Right kidney (tissue), 9 donors: ENCODE measurements at places on chromosomes 16 and 17.

DNA sequence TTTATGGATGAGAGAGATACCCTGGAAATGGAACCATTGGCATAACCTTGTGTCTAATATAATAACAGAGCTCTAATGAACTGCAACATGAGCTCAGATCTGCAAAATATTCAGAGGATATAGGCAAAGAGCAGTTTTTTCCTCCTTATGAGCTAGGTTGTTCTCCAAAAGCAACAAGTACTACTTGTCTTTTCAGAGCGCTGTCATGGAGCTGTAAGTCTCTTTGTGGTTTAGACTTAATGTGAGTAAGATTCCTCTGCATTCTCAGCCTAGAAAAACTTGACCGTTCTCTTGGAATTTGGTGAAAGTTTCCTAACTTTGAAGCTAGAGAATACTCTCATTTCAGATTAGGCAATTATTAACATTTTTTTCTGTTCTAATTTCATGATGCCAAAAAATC lies 85.2 kb downstream of the FTO start:
- no peak for DNase-seq

DNA sequence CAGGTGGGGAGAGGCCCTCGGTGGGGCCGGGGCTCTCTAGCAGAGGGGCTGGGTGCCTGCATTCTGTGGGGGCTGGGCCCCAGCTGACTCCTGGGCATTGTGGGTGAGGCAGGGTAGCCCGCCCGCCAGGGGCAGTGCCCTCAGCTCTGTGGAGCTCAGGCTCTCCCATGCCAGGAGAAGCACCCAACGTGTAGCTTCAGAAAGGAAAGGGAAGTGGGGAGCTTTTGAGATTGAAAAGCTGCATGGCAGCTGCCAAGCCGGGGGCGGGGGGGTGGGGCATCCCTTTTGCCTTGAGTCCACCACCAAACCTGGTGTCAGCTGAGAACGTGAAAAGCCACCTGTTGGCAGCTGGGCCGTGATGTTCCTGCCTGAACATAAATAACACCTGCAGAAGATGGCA lies 192.1 kb upstream of the CIBAR2 start:
- DNase-seq = no peak

DNA sequence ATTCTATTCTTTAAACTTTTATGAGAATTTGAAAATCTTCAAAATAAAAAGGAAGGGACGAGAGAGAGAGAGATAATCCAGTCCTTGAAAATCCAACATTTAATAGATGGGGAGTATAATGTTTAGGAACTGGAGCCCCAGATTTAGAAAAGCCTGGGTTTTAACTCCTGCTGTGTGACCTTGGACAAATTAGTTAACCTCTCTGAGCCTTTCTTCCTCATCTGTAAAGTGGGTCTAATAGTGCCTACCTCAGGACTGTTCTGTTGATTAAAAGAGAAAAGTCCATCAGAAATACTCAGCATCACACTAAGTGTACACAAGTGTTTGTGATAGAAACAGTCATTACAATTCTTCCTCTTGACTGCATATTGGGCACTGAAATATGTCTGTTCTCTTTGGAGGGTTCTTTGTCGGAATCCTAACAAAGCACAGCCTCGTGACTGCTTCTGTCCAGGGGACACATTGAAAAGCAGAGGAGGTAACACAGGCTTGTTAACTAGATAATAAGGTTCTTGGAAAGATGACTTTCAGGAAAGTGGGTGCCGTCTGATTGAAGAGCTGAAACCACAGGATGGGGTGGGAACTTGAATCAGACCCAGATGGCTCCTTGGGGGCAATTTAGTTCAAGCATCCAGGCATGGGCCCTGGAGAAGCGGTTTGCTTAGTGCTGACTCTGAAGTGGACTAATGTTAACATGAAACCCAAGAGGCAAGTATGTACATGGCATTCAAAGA lies 128.2 kb downstream of the CLEC16A start:
- no peak for DNase-seq

DNA sequence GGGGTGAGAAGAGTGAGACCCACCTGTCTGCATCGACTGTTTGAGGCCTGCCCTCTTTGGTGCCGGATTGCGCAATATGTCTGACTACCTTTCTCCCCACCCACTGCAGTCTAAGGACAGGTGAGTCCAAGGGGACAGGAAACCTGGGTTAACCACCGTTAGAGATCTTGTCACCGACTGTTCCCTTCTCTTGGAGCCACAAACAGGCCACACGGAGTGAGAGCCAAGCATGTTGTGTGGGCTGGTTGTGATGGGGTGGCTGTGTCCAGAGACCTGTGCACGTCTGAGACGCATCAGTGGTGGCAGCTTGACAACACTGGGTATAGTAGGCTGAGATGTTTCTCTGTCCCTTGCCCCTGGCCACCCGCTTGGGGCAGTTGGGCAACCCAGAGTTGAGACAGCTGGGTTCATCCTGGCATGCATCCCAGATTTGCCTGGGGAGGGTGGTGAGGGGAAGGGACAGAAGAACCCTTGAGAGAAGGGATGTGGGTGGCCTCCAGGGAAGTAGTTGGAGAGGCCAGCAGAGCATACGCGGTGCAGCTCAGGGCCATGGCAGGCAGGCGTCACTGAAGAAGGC lies 21.4 kb downstream of the MPRIP start:
- DNase-seq = no peak

DNA sequence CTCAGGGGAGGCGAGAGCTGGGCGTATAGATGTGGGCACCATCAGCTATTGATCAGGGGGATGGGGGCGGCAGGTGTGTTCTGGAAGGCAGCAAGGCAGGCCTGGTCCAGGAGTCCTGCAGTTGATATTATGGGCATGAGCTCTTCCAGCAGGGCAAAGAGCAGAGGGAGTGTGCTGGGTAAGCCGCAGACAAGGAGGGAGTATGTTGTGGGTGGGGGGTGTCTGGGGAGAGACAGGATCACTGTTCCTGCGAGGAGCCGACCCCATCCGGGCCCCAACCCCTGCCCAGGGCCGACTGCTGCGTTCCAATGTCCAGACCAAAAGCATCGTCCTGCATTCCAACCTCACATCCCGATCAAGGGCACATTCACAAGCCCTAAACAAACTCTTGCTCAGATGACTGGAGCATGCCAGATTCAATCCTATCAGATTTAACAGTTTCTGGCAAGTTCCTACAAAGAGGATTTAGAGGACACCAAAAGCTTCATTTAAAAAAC lies 9.2 kb downstream of the MXRA7 start:
- no peak for DNase-seq

GRCh38 chr16:69494991-69495392 lies 70.6 kb downstream of the CYB5B start:
- no peak for DNase-seq

DNA sequence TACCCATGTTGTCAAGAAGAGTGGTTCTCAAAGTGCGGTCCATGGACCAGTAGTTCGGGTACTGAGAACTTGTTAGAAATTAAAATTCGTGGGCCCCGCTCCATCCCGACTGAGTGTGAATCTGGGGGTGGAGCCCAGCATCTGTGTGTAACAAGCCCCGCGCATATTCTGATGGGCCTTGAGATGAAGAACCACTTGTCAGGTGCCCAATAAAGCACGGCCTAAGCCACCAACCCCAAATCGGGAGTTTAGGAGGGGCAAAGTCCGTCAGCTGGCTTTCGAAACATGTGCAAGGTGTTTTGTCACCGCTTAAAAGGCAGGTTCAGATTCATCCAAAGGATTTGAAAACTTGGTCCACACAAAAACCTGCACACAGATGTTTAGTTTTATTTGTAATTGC lies 29.5 kb downstream of the PSMD12 start:
- no peak for DNase-seq

GRCh38 chr17:68352041-68352440 lies 60.7 kb downstream of the ARSG start:
- no peak for DNase-seq

DNA sequence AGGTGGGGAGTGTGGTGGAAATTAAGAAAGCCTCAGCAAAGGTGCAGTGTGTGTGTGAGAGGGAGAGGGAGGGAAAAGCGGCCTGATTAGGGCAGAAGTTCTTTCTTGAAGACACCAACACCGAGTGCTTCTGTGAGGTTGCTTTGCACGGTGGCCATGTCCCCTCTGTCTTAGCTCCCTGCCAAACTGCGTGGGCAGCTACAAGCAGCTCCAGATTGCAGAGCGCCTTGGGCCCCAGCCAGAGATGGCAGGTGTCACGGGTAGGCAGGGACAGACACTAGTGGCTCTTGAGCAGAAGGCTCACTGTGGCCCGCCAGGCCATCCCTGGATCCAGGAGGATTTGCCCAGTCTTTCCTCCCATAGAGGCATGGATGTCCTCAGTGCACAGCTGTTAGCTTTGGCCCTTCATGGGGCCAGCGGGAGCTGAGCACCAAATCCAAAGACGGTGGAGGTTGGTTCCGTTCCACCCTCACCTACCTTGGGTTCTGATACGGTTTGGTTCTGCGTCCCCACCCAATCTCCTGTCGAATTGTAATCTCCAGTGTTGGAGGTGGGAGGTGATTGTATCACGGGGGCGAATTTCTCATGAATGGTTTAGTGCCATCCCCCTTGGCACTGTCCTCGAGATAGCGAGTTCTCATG lies 21.4 kb downstream of the KIAA0513 start:
- no peak for DNase-seq

DNA sequence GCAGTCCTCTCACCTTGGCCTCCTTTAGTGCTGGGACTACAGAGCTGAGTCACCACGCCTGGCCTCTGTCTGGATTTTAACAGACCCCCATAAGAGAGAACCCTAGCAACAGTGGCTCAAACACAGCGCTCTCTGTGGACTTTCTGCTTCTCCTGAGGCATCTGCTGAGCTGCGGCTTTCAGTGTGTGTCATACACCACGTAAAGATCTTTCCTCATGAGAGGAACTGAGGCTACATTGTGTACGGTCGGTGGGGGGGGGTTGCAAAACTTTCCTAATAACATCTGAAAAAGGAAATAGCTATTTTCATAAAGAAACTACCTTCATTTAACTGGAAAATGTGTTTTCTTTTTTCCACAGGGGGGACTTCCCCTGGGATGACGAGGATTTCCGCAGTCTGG lies 32.9 kb downstream of the DEF8 start:
- DNase-seq = no peak

DNA sequence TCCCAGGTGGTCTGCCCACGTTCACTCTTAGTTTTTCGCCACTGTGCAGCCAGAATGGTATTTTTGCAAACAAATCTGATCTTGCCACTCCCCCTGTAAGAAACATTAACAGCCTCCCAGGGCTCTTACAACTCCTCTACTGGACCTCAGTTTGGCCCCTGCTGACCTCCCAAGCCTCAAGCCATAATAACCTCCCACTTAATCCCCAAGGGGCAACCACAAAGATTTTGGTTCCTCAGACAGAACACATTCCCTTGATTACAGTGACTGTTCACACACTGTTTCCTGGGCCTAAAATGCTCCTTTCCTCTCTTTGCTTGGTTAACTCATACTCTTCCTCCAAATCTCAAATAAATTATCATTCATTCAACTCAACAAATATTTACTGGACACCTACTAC lies 21.5 kb upstream of the CD300E start:
- no peak for DNase-seq

- DNase-seq = no peak
These were observed 26.0 kb downstream of the TMEM238L start for GRCh38 chr17:10777890-10778289.

- no peak for DNase-seq
These were observed 6.5 kb downstream of the SNRNP25 start for GRCh38 chr16:60166-60565.

DNA sequence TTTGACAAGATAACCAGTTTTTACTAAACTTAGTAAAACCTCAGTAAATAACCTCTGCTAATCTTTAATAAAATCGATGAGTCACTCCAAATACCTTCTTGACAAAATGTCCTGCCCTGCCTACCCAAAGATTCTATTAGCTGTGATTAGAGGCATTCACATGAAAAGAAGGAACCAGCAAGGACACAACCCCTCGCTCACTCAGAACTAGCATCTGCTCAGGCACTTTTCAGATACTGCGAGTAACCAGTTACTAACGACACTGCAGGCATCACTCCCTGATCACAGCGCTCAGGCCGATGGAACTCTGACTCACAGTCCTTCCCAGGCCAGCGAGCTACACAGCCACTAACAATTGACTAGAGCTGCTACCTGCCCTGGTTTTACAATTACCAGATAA lies 24.3 kb downstream of the PELP1 start:
- DNase-seq = no peak

DNA sequence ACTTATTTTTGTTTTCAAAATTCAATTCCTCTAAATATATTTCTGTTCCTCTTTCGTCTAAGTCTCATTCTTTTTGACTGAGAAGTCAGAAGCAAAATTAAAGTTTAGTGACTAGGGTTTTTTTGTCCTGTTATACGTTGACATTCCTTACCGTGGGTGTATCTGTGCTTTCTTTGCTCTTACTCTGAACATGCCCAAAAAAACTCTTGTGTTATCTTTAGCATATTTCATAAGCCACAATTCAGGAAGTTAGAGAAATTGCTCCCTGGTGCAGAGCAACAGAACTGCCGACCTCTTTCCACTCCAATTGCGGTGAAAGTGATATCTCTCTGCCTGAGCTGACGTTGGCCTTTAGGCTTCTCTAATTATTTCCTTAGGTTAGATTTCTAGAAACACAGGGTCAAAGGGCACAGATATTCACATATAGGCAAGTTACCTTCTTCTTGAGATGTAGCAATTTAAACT lies 65.7 kb downstream of the CENPV start:
- DNase-seq = no peak

DNA sequence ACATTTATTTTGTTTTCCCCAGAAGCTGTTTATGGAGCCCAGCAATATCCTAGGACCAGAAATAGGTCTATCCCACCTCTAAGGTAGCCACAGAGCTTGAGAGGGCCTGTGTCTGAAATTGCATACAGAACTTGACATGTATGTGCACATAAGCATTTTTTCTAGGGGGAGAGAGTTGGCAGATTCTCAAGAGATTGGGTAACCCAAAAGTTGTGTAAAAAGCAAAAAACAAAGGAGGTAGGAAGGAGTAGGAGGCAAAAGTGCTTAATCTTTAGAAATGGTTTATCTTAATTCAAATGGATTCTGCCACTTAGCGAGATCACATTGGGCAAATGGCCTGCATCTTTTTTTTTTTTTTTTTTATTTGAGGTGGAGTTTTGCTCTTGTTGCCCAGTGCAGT lies 3.5 kb downstream of the PLK1 start:
- no peak for DNase-seq

DNA sequence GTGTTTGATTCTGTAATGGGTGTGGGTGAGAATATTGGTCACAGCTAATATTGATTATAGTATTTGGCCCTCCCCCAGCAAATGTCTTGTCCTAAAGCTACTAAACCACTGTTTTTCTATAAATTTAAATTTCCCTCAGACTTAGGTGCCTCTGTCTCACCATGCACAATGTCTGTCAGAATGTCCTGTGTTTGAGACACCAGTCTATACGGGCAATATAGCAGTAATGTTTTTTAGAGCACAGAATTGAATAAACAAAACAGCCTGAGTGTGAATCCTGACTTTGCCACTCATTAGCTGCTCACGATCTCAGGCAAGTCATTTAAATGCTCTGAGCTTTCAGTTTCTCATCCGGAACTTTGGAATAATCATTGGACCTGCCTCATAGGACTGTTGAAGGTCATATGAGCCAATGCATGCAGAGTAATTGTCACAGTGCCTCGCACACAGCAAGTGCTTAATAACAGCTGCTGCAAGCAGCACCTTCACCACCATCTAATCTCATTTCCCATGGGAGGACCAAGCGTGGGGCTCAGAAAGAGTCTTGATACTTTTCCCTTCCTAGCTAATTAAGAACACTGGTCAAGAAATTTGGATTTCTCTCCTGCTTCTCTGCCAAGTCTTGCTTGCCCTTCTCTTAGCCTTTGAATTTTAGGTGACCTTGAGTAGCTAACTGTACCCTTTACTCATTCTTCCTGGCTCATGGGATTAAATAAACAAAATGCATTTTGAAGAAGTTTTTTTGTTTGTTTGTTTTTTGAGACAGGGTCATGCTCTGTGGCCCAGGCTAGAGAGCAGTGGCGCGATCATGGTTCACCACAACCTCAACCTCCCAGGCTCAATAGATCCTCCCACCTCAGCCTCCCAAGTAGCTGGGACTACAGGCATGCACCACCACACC lies 9.8 kb downstream of the HLF start:
- DNase-seq = no peak
